Prostate gland (tissue), 2 donors: ENCODE measurements at places on chromosomes 2 and 18.

DNA sequence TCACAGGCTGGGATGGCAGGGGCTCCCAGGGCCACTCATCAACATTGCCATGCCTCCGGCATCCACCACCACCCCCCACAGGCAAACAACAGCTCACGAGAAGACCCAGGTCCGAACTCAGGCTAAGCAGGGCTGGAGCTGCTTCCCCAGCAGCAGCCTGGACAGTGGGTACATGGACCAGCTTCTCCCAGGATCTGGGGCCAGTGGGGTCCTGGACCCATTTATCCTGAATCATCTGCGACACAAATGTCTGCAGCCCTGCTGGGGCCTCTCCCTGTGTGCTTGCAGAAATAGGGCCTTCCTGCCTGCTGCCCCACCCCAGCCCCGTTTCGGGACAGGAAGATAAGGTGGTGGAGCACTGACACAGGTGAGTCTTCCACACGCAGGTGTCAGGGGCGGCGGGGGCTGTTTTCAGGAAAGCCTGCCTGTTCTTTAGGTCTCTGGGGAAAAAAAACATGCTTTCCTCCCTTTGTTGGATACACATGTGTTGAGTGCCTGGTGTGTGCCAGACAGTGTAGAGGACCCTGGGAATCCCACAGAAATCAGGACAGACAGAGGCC lies 4.5 kb downstream of the PRLH start:
- no peaks in the 10 kb centered on the region for H3K36me3 ChIP-seq
- no peak for DNase-seq
- no peaks in the 10 kb centered on the region for H3K27me3 ChIP-seq
- H3K27ac ChIP-seq, result no peak overlapping the region

- no peak overlapping the region for H3K4me3 ChIP-seq
- H3K36me3 ChIP-seq, result no peaks in the 10 kb centered on the region
Observed at GRCh38 chr2:42060028-42060427, 12.2 kb downstream of the PKDCC start.

- no peak overlapping the region for H3K4me3 ChIP-seq
- no peak for DNase-seq
Observed at GRCh38 chr2:241842620-241843211, 16.0 kb downstream of the PDCD1 start.

DNA sequence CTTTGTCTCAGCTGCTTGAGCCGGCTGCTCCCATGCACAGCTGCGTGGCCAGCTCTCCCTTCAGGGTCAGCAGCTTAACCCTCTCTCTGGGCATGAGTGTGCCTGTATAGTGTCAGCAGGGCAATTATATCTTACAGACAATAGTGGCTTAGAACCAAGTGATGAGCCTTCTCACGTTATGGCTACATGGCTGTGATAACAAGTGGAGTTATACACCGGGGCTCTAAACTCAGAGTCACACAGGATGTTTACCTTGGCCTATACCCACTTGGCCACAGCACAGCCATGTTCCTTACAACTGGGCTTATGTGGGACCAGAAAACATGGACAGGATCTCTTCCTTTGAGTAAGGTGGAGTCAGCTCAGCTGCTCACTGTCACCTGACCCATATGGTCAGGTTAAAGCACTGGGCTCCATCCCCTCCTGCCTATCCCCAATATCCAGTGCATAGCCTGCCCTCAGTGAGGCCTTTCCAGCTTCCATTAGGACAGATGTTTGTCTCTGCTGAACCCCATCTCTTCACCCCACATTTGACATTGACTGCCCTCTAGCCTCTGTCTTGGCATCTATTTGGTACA lies 294.2 kb upstream of the NCKAP5 start:
- no peaks in the 10 kb centered on the region for H3K36me3 ChIP-seq
- no peaks in the 10 kb centered on the region for H3K4me1 ChIP-seq
- H3K27me3 ChIP-seq, result no peaks in the 10 kb centered on the region
- H3K4me3 ChIP-seq, result no peak overlapping the region
- no peak overlapping the region for H3K27ac ChIP-seq
- DNase-seq, result no peak

DNA sequence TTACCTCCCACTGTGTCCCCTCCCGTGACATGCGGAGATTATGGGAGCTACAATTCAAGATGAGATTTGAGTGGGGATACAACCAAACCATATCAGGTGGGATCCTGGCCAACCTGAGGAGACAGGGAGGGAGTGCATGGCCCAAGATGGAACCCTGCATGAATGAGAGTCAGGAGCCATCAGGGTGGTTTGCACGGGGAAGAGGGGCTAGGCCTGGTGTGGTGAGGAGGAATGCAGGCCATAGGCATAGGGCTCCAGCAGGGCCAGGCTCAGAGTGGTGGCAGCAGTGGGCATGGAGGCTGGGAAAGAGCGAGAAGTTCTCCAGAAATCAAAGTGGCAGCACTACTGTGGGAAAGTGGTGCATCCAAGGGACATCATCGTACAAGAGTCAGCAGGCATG lies 74.0 kb upstream of the BCL2L11 start:
- H3K27ac ChIP-seq, result no peak overlapping the region
- no peak overlapping the region for H3K4me3 ChIP-seq
- no peaks in the 10 kb centered on the region for H3K36me3 ChIP-seq
- no peaks in the 10 kb centered on the region for H3K27me3 ChIP-seq
- no peak for DNase-seq
- no peaks in the 10 kb centered on the region for H3K4me1 ChIP-seq

DNA sequence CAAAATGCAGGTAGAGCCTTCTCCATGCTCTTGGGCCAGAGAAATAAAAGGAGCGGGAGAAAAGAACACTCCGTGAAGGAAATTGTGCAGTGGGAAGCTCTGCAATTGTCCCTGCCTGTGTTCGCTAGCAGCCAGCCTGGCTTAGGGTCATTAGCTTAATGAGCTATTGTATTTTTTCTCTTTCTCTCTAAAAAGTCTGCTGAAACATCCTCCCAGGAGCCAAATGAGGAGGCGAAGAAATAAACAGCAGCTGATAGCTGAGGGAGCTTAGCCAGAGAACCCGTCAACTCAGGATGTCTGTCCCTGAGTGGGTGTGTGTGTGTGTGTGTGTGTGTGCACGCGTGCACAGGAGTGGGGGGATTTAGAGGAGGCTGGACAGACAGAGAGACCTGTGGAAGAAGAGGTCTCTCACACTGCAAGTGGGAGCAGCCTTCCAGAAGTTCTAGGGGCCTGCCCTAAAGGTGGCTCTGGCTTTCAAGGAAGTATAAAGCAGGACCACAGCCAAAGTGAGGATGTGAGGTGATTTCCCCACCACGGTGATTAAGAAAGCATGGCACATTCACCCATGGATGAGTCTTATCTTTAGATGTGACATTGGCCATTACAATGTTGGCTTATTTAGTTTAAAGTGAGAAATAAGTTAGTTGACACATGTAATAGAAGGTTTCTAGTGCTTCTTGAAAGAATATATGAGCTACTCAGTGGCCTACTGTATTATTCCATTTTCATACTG lies 690.4 kb downstream of the RNF144A start:
- H3K4me1 ChIP-seq, result no peaks in the 10 kb centered on the region
- no peak overlapping the region for H3K27ac ChIP-seq
- no peak overlapping the region for H3K4me3 ChIP-seq
- H3K36me3 ChIP-seq, result no peaks in the 10 kb centered on the region
- DNase-seq, result no peak
- H3K27me3 ChIP-seq, result no peaks in the 10 kb centered on the region

DNA sequence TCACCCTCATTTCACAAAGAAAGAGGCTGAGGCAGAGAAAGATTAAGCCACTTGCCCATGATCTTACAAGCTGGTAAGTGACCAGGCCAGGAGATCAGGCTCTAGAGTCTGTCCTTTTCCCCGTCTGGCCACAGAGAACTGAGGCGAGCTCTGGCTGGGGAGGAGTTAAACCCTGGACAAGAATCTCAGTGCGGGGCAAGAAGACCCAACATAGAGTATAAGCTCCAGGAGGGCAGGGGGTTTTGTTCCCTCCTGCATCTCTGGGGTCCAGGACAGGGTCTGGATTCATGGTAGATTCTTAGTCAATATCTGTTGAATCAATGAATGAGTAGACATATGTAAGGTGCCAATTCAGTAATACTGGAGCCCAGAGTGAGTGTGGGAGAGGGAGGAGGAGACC lies 12.9 kb upstream of the INPP5D start:
- H3K4me1 ChIP-seq, result no peaks in the 10 kb centered on the region
- H3K27ac ChIP-seq, result no peak overlapping the region
- H3K36me3 ChIP-seq, result no peaks in the 10 kb centered on the region

- H3K4me3 ChIP-seq, result no peak overlapping the region
- H3K27me3 ChIP-seq, result no peaks in the 10 kb centered on the region
- no peaks in the 10 kb centered on the region for H3K36me3 ChIP-seq
- no peak for DNase-seq
- no peaks in the 10 kb centered on the region for H3K4me1 ChIP-seq
Observed at GRCh38 chr2:17479875-17480274, 38.4 kb downstream of the RAD51AP2 start.

- peak overlapping the region; percentile 32 for H3K4me3 ChIP-seq
- DNase-seq, result no peak
- H3K27me3 ChIP-seq, result peaks cover 2% of the 10 kb centered on the region
- H3K27ac ChIP-seq, result no peak overlapping the region
- no peaks in the 10 kb centered on the region for H3K36me3 ChIP-seq
Observed at GRCh38 chr2:106065983-106066820, 127.9 kb downstream of the UXS1 start.
